ENCODE measurements at places on chromosomes 7 and 10.

GRCh38 chr10:45082176-45082575 lies 81.5 kb downstream of the ZNF22 start:
- DNase-seq: no peak
- no peak overlapping the region for H3K27ac ChIP-seq
- H3K36me3 ChIP-seq: no peaks in the 10 kb centered on the region
- no peaks in the 10 kb centered on the region for H3K27me3 ChIP-seq
- no peaks in the 10 kb centered on the region for H3K4me1 ChIP-seq

GRCh38 chr10:13528875-13529713 lies at the start of gene BEND7:
Gene BEND7 (minus strand): TSS chr10:13529014. CDS start chr10:13528533, 481 bp downstream.
- peak; percentile 42 for DNase-seq
- no peak within 1 kb of the TSS for H3K27ac ChIP-seq
- no peaks in the 10 kb centered on the region for H3K27me3 ChIP-seq
- peaks cover 2% of the 10 kb centered on the region for H3K4me1 ChIP-seq

DNA sequence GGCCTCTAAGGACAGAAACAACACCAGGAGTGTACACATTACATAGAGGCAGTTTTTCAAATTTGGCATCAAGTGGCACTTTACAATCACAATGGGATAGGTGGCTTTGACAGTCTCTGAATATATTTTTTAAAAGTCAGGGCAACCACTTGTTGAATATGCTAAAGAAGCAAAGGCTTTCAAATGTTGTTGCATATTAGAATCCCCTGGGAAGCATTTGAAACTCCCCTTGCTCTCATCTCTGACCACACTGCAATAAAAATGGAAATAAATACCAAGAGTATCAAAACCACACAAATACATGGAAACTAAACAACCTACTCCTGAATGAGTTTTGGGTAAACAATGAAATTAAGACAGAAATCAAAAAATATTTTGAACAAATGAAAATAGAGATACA lies 106.5 kb upstream of the RAB11FIP2 start:
- no peak overlapping the region for H3K27ac ChIP-seq
- no peaks in the 10 kb centered on the region for H3K4me1 ChIP-seq
- H3K36me3 ChIP-seq: no peaks in the 10 kb centered on the region

DNA sequence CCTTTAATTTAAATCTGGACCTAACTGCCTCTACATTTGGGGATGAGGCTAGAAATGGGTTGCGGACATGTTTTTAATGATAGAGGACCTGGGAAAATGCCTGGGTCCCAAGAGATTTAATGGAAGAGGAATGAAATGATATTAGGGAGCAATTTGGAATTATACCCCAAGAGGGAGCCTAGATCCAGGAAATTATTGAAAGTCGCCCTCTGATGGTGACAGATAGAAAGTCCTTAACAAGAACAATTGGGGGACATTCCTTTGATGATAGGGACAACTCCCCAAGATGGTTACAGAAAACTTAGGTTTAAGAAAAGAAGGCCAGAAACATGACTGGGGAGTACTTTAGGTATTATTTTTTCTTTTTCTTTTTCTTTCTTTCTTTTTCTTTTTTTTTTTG lies 9.5 kb upstream of the TSGA13 start:
- DNase-seq: peak; percentile 63
- no peak overlapping the region for H3K27ac ChIP-seq
- H3K4me3 ChIP-seq: no peak overlapping the region
- H3K4me1 ChIP-seq: no peaks in the 10 kb centered on the region
- H3K36me3 ChIP-seq: no peaks in the 10 kb centered on the region

DNA sequence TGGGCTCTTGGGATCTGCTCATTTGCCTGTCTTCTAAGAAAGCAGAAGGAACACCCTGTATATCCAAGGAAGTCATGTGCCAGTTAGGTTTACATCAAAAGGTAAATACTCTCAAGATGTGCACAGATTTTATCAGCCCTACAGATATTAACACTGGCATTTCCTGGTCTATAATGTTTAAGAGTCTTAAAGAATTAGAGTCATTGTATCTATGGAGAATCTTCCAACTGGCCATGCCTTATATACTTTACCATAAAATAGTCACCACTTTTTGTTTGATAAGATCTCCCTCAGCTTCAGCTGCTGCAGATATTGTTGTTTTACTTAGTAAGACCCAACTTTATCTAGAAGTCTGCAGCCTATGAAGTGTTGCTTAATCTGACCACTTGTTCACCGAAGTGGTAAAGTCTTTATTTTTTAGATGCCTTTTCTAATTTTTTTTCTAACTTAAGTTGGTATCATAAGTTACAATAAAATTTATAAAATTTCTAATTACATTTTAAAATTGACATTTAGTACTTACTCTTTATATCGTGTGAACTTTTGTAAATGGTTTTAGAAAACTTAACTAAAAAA lies 58.5 kb downstream of the CPED1 start:
- DNase-seq: no peak
- no peak overlapping the region for H3K4me3 ChIP-seq
- no peaks in the 10 kb centered on the region for H3K27me3 ChIP-seq
- H3K36me3 ChIP-seq: peaks cover 2% of the 10 kb centered on the region
- H3K4me1 ChIP-seq: no peaks in the 10 kb centered on the region
- no peak overlapping the region for H3K27ac ChIP-seq

GRCh38 chr7:94444813-94445212 lies 50.1 kb downstream of the COL1A2 start:
- no peaks in the 10 kb centered on the region for H3K27me3 ChIP-seq
- no peaks in the 10 kb centered on the region for H3K36me3 ChIP-seq
- H3K4me1 ChIP-seq: no peaks in the 10 kb centered on the region
- no peak overlapping the region for H3K4me3 ChIP-seq

- H3K4me3 ChIP-seq: no peak overlapping the region
- DNase-seq: no peak
- peaks cover 2% of the 10 kb centered on the region for H3K4me1 ChIP-seq
These were observed 28.4 kb upstream of the PTPRN2 start for GRCh38 chr7:158616050-158616449.

DNA sequence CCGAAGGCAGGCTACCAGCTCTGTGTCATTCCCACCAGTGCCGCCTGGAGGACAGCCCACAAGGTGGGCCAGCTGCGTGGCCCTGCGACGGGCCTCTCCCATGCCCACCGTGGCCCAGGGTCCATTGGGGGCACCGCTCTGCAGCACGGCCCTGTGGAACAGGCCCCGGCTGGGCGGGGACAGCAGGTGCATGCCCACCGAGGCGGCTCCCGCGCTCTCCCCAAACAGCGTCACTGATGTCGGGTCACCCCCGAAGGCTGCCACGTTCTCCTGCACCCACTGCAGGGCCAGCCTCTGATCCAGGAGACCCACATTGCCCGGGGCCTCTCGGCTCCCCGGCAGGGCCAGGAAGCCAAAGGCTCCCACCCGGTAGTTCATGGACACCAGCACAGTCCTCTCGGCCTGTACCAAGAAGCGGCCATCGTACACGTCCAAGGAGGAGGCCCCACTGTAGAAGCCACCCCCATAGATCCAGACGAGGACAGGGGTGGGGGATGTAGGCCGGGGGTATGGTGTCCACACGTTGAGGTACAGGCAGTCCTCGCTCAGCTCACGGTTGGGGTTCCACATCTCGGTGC lies 2.3 kb downstream of the ACHE start:
- no peak overlapping the region for H3K4me3 ChIP-seq
- no peak overlapping the region for H3K27ac ChIP-seq
- H3K36me3 ChIP-seq: peaks cover 5% of the 10 kb centered on the region
- no peak for DNase-seq
- H3K27me3 ChIP-seq: peaks cover 22% of the 10 kb centered on the region
- peaks cover 11% of the 10 kb centered on the region for H3K4me1 ChIP-seq

GRCh38 chr10:104925232-104925851 lies 284.3 kb downstream of the SORCS3 start:
- no peaks in the 10 kb centered on the region for H3K4me1 ChIP-seq
- H3K27ac ChIP-seq: no peak overlapping the region
- no peak overlapping the region for H3K4me3 ChIP-seq
- DNase-seq: peak; percentile 42
- H3K27me3 ChIP-seq: no peaks in the 10 kb centered on the region

DNA sequence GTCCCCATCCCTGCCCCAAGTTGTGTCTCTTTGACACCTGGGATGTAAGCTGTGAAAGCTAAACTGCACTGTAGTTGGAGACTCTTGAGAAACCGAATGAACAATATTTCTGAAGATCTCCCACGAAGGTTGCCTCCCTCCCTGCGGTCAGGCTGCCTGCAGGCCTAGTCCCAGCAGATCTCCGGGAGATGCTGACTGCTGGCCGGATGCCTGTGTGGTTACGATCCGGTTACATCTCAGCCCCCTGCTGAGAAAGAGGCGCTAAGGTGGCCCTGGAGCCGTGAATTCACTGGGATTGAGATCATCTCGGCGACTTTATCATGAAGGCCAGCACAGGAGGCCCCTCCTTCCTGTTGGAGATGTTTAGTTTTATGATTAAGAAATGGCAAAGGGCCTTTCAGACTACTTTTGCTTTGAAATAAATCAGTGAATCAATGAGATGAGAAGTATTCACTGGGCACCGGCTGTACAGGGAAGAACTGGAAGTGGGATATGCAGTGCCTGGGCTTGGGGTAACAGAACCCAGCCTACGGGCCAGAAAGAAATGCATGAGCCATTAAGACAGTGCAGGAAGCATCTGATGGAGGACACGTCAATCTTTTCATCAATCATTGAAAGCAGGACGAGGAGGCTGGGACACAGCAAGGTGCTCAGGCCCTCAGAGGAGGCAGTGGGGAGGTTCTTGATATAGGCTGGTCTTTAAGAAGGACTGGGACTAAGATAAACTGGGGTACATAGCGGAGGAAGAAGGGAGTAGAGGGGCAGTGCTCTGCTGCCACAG lies 177.6 kb downstream of the PRKAG2 start:
- no peaks in the 10 kb centered on the region for H3K27me3 ChIP-seq
- DNase-seq: peak; percentile 86
- no peak overlapping the region for H3K27ac ChIP-seq

DNA sequence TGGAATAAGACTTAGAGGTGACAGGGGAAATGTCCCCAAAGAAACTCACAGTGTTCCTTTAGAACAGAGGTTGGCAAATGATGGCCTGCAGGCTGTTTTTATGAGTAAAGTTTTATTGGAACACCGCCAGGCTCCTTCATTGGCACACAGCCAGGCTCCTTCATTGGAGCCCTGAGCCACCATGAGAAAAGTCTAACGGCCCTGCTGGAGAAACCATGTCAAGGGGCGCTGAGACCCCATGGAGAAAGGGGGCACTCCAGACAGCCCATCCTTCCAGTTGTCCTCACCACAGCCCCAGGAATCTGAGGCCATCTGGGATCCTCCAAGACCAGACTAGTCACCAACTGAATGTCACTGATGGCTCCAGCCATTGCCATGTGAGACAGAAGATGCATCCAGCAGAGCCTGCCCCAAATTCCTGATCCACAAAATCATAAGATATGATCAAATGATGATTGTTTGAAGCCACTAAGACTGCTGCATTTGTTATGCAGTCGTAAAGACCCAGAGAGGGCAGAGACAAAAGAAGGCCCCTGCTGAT lies 88.2 kb upstream of the GPR26 start:
- H3K36me3 ChIP-seq: no peaks in the 10 kb centered on the region
- no peak overlapping the region for H3K27ac ChIP-seq
- H3K27me3 ChIP-seq: no peaks in the 10 kb centered on the region
- H3K4me1 ChIP-seq: no peaks in the 10 kb centered on the region
- no peak overlapping the region for H3K4me3 ChIP-seq
- no peak for DNase-seq

- H3K36me3 ChIP-seq: no peaks in the 10 kb centered on the region
- DNase-seq: no peak
- no peak overlapping the region for H3K27ac ChIP-seq
- no peak overlapping the region for H3K4me3 ChIP-seq
These were observed 13.3 kb downstream of the DIP2C start for GRCh38 chr10:676178-676577.

- H3K36me3 ChIP-seq: no peaks in the 10 kb centered on the region
- H3K4me3 ChIP-seq: no peak overlapping the region
- no peak overlapping the region for H3K27ac ChIP-seq
- H3K27me3 ChIP-seq: peaks cover 4% of the 10 kb centered on the region
- peak; percentile 15 for DNase-seq
- H3K4me1 ChIP-seq: peaks cover 11% of the 10 kb centered on the region
These were observed 16.3 kb upstream of the SAR1A start for GRCh38 chr10:70186571-70186970.

DNA sequence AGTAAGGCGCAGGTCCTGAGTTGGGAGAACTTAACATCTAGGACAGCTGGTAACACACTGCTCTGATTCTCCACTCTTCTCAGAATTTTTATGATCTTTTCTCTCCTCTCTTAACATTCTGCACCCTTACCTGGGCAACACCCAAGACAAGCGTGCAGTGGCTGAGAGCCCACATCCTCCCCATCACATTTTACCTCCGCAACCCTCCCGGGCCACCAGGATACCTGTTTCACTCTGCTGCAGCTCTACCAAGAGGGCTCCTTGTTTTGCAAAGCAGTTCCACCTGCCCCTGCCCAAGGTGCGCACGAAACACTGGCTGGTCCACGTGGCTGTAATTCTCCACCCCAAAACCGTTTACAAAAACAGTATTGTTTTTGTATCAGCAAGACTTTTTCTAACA lies 81.5 kb downstream of the ITIH5 start:
- H3K4me3 ChIP-seq: no peak overlapping the region
- no peak overlapping the region for H3K27ac ChIP-seq

DNA sequence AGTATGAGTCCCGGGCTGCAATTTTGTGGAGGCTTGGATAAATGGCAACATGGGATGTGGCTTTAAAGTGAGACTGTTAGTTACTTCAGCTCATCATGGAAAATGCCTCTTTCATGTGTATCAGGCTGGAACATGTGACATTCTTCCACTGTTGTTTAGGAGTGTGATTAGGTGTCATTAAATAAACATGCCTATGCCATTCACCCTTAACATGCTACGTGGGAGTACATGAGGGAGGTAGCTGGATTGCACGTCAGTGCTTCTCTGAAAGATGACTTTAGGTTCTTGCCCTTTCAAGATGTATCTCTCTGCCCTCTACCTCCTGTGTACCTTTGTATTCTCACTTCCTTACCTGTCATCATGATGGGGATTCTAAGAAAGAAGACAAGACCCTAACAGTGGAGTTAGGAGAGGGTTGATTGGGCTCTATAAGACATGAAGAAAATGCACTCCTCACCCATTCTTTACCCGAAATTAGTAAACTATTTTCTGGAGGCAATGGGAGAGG lies 8.9 kb downstream of the AKR1E2 start:
- H3K27ac ChIP-seq: no peak overlapping the region
- DNase-seq: no peak
- H3K27me3 ChIP-seq: no peaks in the 10 kb centered on the region

DNA sequence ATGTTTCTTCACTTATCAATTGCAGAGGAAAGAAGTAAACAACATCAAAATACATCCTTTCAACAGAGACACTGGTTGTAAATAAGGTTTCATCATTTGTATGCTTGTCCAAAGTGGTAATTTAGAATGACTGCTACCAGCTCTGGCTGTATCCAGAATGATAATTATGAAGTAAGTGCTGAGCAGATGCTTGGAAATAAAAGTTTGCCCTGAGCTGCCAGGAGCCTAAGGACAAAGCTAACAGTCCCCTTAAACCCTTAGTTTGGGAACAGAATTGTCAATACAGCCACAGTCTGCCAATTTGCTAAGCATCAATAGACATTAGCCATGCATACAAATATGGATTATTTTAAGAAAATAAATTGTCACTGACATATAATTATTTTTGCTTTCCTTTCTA lies 147.0 kb upstream of the SLC13A1 start:
- no peak overlapping the region for H3K4me3 ChIP-seq
- no peak for DNase-seq

GRCh38 chr7:40232242-40232893 lies 97.6 kb downstream of the SUGCT start:
- peak; percentile 71 for DNase-seq
- H3K36me3 ChIP-seq: no peaks in the 10 kb centered on the region
- no peak overlapping the region for H3K27ac ChIP-seq
- H3K27me3 ChIP-seq: no peaks in the 10 kb centered on the region

GRCh38 chr7:16587790-16588189 lies 57.8 kb downstream of the ANKMY2 start:
- no peak overlapping the region for H3K27ac ChIP-seq
- no peak overlapping the region for H3K4me3 ChIP-seq
- H3K36me3 ChIP-seq: no peaks in the 10 kb centered on the region
- DNase-seq: no peak

All from fibroblast of lung (primary cell).